Right cardiac atrium (tissue), 5 donors: ENCODE measurements at places on chromosomes 1 and 21.

DNA sequence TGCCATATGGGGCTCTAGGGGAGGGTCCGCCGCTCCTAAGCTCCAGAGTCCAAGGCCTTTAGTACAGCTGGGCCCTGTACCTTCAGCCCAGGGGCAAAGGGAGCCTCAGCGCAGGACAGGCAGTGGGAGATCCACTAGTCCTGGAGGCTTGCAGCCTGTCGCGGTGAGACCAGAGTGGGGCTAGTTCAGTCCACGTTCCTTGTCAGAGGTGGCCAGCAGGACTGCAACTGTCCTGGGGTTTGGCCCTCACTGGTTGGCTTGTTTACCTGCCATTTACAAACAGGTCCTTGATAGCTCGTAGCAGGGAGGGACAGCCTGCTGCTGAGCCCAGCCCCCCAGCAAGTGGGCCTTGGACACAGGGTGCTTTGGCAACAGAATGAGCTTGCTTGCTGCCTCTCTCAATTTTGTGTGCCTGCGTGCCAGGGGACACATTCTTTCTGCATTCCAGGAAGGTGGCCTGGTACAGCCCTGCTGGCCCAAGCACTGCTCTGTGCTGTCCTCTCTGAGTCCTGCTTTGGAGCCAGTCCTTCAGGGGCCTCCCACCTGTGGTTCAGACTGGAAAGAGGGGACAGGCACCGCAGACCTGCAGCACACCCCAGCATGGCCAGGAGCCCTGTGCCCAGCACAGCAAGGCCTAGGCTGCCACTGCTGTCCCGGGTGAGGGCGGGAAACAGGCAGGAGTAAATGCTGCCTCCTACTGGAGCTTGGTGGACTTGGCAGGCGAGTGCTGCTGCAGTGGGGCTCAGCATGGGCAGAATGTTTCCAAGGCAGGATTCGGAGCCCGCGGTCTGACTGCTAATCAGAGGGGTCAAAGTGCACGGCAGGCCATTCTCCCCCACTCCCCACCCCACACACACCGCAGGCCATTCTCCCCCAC lies 15.2 kb downstream of the H6PD start:
- DNase-seq, result no peak

GRCh38 chr1:15522551-15522950 lies 1.5 kb downstream of the CASP9 start:
- no peak for DNase-seq

DNA sequence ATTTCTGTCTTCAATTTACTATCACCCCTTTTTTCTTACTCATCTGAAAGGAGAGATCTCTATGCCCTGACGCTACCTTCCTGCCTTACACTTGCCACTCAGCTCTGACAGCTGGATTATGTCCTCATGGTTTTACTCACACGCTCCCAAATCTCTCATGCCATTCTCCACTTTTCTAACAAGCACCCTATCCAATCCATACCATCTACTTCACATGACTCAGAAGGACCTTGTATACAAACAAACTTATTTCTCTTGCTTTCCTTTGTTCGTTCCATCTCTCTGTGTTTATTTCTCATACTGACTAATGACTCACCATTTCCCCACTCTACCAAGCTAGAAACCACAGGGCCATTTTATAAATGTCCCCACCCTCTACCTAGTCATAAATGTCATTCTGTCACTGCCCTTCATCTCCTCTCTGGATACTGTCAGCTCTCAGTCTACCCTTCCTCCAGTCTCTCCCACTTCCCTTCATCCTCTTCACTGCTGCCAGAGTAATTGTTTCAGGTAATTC lies 87.3 kb downstream of the USP24 start:
- no peak for DNase-seq

- DNase-seq, result peak; percentile 90
Observed at GRCh38 chr1:2213576-2214505, 14.3 kb upstream of the SKI start.

- no peak for DNase-seq
Observed at GRCh38 chr1:206887701-206888100, 9.5 kb upstream of the IL24 start.

GRCh38 chr1:207935166-207935583 lies 24.2 kb upstream of the CD34 start:
- no peak for DNase-seq

- peak; percentile 72 for DNase-seq
Observed at GRCh38 chr1:6033986-6034749, 11.5 kb upstream of the KCNAB2 start.

- DNase-seq, result no peak
Observed at GRCh38 chr1:161311595-161312181, 1.9 kb upstream of the MPZ start.

GRCh38 chr1:245074232-245074747 lies 80.5 kb upstream of the KIF26B start:
- DNase-seq, result no peak

- DNase-seq, result no peak
Observed at GRCh38 chr1:229127301-229127700, 143.6 kb upstream of the RAB4A start.

GRCh38 chr1:107459204-107459904 lies 318.5 kb downstream of the NTNG1 start:
- no peak for DNase-seq

- DNase-seq, result no peak
Observed at GRCh38 chr1:202571719-202572339, 138.4 kb downstream of the SYT2 start.

DNA sequence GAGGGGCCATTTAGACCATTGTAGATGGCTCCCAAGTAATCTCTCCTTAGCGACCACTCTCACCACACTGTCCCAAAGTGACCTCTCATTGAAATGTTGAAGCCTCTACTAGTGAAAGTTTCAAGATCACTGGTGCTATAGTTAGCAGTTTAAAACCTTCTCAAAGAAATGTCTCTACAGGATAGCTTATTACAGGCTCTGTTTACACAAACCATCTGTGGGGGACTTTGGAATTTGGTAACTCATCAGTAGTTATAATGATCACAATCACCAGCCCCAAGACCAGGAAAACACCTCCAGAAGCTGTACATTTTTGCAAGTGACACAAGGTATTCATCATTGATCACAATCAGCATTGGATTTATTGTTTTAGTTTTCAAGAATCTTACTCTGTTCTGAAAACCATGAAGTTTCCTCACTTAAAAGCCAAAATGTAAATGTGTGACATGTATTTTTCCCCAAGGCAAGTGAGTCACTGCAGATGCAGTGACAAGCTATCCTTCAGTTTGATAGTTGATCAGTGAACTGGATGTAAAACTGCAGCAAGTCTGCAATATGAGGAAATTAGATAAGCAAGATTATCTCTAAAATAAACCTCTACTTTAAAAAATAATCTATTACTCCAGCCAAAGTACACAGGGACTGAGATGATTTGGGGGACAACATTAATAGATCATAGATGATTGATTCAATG lies 41.9 kb downstream of the C21orf91 start:
- DNase-seq, result no peak

- DNase-seq, result no peak
Observed at GRCh38 chr1:154906621-154907081, 29.9 kb downstream of the PMVK start.

DNA sequence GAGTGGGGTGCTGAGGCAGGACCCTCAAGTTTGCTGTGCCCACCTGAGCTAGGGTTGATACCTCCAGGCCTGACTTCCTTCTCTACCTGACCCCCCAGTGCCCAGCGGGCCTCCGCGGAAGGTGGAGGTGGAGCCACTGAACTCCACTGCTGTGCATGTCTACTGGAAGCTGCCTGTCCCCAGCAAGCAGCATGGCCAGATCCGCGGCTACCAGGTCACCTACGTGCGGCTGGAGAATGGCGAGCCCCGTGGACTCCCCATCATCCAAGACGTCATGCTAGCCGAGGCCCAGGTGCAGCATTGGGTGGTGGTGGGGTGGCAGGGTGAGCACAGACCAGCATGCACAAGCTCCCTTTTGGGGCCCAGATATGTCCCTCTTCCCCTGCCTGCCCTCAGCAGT lies 51.3 kb upstream of the KDM4A start:
- no peak for DNase-seq

GRCh38 chr1:110811529-110811928 lies 61.4 kb upstream of the CD53 start:
- DNase-seq, result no peak

GRCh38 chr1:18108299-18109057 lies 880 bp downstream of the IGSF21 start:
- no peak for DNase-seq

DNA sequence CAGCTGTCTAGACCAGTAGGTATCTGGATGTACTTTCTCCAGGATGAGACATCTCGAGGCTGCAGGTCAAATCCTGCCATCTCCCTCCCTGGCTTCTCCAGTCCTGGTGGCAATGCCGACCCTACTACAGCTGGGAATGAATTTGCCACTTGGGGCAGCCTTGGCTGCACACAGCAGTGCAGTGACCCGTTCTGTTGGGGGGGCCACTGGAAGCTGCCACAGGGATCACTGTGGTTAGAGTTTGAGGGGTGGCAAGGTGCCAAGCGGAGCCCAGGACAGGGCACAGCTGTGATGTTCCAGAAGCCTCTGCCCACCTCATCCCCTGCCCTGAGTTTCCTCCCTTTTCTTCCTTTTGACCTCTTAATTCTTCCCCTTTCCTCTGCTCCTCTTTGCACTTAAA lies 17.1 kb downstream of the COL6A2 start:
- DNase-seq, result peak; percentile 64

DNA sequence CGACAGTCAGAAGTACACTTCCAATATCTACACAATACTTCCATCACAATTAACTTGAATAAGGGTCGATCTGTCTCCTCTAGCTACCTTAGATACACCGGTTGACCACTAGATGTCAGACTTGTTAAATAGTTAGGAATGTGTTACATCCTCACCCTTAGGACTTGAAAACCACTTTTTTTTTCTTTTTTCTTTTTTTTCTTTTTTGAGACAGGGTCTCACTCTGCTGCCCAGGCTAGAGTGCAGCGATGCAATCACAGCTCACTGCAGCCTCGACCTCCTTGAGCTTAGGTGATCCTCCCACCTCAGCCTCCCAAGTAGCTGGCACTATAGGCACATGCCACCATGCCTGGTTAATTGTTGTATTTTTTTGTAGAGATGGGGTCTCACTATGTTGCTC lies 120.4 kb upstream of the GREM2 start:
- no peak for DNase-seq

GRCh38 chr1:111032295-111032897 lies 68.7 kb upstream of the LRIF1 start:
- no peak for DNase-seq

GRCh38 chr1:160117709-160118183 lies 2.2 kb downstream of the ATP1A2 start:
- peak; percentile 82 for DNase-seq

GRCh38 chr1:15113146-15113545 lies 40.4 kb upstream of the TMEM51 start:
- no peak for DNase-seq

DNA sequence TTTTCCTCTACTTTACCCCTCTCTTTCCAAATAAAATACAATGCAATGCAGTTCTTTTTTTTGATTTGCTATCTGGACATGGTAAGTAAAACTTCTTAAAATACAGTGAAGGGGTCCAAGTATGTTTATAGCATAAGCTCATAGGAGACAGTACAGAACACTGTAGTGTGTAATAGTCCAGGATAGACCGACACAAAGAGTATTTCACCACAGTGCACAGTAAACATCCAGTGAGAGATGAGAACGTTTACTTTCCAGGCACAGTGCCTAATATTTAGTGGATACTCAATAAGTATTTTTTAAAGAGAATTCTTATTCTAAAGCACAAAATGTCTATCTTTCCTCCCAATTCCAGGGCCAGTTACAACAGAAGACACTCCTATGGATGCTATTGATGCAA lies 14.9 kb downstream of the MIA3 start:
- DNase-seq, result no peak

GRCh38 chr1:114002492-114003239 lies 23.4 kb downstream of the OLFML3 start:
- peak; percentile 63 for DNase-seq

DNA sequence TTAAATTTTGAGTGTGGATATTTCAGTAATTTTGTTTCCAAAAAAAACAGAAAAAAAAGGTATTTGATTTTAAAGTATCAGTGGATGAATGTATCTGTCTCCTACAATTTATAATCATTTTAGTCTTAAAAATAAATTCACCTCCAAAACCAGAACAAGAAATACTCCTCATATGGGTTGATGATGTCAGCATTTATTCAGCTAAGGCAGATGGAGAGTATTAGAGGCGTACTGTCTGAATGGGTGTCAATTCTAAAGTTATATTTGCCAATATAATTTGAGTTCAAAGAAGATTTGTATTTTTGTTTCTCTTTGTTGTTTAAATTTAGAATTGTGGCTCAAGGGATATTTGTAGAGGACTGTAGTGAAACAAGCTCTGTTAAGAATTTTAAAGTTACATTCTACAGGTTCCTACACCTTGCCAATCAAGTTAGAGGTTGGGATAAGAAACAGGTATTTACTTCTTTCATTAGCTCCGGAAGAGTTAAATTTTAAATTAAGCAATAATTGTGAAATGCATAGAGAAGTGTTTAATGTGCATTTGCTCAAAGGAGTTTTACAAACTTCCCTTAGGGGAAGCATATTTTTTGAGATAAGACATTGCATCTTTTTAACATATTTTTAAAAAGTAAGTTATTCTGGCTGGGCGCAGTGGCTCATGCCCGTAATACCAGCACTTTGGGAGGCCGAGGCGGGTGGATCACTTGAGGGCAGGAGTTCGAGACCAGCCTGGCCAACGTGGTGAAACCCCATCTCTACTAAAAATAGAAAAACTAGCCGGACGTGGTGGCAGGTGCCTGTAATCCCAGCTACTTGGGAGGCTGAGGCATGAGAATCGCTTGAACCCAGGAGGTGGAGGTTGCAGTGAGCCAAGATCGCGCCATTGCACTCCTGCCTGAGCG lies 1.2 kb downstream of the PLA2G4A start:
- no peak for DNase-seq

GRCh38 chr1:62355095-62355494 lies 35.9 kb upstream of the KANK4 start:
- no peak for DNase-seq
